ENCODE measurements at places on chromosomes 4 and X.

GRCh38 chrX:56813318-56813837 is 84.3 kb downstream of the NBDY start:
- DNase-seq = peak; percentile 62

GRCh38 chr4:108171339-108172230 is 2.9 kb upstream of the LEF1 start:
- peak; percentile 64 for DNase-seq

DNA sequence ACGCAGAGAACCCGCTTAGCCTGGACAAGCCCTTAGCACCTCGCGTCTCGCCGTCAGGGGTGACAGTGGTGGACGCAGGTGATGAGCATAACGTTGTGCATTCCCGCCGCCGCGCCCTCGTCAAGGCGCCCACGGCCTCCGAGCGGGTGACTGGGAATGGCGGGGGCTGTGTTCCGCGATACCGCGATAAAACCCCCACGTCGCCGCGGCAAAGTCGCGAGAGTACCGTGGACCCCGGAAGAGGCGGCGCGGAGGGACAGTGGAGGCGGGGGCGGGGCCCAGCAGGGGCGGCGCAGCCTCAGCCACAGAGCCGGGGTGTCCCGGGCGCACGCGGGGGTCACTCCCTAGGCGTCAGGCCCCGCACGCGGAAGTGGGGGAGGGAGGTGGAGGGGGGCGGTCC is 53.8 kb downstream of the ZFYVE28 start:
- peak; percentile 69 for DNase-seq

DNA sequence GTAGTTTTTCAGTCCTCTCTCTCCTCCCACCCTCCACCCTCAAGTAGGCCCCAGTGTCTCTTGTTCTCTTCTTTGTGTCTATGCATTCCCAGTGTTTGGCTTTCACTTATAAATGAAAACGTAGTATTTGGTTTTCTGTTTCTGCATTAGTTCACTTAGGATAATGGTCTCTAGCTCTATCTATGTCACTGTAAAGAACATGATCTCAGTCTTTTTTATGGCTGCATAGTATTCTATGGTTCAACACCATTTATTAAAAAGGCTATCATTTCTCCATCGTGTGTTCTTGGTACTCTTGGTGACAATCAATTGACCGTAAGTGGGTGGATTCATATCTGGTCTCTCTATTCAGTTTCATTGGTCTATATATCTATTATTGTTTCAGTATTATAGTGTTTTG is 18.7 kb upstream of the IL2 start:
- no peak for DNase-seq

DNA sequence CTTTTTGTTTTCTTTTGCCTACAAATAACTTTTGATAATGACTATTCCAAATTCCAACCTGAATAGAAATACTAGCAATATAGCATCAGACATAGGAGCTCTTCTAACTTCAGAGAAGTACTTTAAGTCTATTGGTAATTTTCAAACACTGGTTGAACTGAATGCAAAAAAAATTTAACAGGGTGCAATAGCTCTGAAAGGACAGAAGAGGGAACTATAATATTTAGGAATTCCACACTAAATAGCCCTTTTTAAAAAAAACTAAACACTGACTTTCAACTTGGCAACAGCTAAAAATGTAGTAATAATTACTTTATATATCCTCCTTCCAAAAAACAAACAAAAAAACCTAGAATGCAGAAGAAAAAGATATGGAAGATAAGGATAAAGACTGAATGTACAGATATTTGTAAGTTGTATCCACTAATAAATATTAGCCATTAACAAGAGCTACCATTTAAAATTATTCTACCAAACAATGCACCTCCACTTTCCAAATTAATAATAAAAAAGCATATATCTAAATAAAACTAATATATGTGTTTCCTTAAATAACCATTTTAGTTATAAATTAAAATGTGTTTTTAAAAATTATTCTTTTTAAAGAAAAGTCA is 81.4 kb downstream of the FBXW7 start:
- peak; percentile 22 for DNase-seq

GRCh38 chrX:20507901-20508620 is 241.4 kb upstream of the RPS6KA3 start:
- no peak for DNase-seq

- no peak for DNase-seq
Measured at GRCh38 chrX:45749375-45749774, 548.7 kb upstream of the DIPK2B start.

DNA sequence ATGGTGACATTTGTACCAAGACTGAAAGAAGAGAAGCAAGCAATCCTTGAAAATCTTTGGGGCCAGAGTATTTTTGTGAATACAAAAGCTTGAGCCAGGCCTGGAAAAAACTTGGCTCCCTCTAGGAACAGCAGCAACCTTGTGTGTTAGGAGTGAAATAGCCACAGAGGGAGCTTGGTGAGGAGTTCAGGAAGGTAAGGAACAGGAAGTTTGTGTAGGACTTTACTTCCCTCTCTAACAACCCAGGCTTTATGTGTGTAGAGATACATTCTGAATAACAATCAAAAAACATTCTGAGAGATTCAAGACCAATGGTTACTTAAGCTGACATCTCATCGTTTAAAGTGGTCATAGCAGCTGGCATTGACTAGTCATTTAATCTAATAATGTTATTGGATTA is 668.5 kb downstream of the PCDH18 start:
- DNase-seq = no peak

- DNase-seq = no peak
Measured at GRCh38 chr4:89166971-89167475, 55.7 kb downstream of the TIGD2 start.

DNA sequence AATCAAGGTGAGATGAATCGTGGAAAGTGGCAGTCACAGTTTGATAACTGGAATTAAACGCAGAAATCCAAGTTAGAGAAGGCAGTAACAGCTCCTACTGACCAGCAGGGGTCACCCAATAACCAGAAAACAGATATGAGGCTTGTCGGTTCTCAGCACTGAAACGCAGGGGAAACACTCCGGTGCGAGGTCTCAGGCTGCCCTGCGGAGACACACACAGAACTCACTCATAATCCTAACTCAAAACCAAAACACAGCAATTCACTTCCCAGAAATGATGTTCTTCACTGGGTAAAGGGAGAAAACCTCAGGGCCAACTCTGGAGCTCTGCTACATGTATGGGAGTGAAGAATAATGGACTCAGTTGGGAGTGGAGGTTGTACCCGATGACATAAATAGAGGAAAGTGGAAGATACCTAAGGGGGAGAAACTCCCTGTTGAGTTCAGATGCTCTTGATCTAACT is 384.4 kb downstream of the RAPGEF2 start:
- DNase-seq = peak; percentile 31

- DNase-seq = no peak
Measured at GRCh38 chr4:125168531-125168930, 146.2 kb upstream of the FAT4 start.

DNA sequence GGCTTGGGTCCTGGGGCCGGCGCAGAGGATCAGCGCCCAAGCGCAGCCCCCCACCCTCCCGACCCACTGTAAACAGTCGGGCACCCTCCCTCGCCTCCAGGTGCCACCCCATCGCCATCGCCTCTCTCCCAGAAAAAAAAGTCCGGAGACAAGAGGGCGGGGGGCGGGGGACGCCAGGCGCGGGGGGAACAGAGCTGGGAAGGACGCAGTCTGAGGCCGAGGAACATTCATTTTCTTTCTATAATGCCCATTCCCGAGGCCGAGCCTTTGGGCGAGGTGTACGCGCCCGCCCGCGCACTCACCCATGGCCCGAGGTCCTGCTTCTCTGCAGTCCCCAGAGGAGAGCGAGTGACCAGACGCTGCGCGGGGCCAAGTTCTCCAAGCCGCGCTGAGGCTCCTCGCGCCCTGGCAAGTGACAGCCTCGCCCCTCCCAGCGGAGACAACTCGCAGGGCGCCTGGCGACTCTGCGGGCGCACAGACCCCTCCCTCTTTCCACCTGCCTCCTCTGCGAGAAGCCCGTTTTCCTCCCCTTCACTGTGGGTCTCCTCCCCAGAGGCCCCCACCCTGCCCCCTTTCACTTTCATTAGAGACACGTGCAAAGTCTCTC is 63.5 kb upstream of the WDR17 start:
- no peak for DNase-seq

- DNase-seq = no peak
Measured at GRCh38 chr4:148434075-148434773, 8.0 kb downstream of the NR3C2 start.

- DNase-seq = no peak
Measured at GRCh38 chrX:107985033-107985432, 2.9 kb upstream of the TEX13B start.

DNA sequence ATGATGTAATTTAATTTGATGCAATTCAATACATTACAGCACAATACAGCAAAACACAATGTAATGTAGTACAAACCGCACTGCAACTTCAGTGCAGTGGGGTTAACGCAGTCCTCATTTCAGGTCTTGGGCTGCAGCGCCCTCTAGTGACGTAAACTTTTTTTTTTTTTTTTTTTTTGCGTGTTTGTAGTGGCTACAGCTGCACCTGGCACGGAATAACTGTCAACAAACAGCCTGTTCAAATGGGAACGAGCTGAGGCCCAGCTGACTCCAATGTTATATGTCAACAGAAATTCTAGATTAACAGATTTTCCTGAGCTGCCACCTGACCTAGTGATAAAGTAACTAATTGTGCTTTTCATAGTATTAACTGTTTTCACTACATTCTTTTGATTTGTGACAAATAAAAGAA is 33.5 kb upstream of the RASSF6 start:
- peak; percentile 18 for DNase-seq

DNA sequence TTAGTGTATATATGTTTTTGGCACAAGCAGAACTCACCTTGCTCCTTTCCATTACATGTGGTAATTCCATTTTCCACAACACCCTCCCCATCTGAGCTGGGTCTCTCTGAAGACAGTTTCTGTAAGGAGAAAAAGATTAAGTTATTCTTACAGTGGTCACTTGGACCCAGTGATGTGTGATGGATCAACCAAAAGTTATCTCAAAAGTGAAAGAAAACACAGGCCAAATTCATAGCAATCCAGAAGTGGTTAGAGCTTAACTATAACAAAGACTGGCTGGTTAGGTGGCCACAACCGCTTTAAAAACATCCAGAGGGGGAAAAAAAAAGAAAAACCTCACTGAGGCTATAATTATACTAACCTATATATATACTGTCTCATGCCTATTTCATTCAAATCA is 123.7 kb downstream of the AFAP1 start:
- no peak for DNase-seq

- no peak for DNase-seq
Measured at GRCh38 chrX:39974270-39974669, 123.5 kb downstream of the BCOR start.

- no peak for DNase-seq
Measured at GRCh38 chr4:169225058-169225751, 45.6 kb downstream of the SH3RF1 start.

DNA sequence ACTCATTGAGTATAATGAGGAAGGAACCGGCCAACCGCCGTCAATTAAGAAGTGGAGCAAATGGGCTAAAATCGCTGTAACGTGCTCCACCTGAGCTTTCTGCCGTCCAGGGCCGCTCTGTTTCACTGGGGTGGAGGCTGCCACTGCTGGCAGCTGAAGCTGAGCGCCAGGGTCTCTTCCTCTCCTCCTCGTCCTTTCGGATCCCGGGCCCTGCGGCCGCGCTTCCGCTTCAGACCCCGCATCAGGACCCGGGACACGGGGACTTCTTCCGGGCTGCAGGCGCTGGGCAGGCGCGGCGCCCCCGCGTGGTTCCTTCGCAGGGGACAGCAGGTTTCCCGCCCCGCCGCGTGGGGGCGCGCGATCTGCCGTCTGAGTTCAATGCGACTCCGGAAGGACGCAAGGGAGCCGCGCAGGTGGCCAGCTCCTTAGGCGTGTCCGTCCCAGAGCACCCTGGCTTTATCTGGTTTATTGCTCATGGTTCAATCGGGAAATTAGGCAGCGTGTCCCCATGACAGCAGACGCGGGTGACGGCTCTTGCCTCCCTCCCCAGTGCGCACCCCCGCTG is 519.8 kb downstream of the TRIML1 start:
- no peak for DNase-seq

GRCh38 chrX:103201041-103201440 is 13.9 kb upstream of the BEX4 start:
- no peak for DNase-seq

DNA sequence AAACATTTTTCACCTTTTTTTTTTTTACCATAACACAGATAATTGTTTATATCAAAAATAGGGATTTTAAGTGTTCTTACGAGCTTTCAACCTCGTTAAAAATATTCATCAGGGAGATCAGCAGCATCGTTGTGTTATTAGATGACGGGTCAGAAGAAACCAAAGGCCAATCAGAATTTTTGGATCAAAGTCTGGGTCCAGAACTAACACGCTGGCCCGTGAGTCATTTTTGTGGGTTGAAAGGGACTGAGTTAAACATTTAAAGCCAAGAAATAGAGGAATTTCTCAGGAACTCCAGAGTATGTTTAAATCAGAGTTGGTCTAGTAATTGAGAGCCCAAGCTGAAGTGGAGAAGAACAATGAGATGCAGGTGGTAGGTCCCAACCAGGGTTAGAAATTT is 170.8 kb downstream of the TLL1 start:
- DNase-seq = no peak

DNA sequence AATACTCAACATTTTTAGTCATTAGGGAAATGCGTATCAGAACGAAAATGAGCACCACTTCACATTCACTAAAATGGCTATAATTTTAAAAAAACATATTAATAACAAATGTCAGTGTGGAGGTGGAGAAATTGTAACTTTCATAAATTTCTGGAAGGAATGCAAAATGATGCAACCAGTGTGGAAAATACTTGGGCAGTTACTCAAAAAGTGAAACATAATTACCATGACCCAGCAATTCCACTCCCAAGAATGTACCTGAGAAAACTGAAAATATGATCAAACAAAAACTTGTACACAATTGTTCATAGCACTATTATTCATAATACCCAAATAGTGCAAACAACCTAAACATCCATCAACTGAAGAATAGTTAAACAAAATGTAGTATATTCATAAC is 76.1 kb upstream of the FAM241A start:
- DNase-seq = no peak

DNA sequence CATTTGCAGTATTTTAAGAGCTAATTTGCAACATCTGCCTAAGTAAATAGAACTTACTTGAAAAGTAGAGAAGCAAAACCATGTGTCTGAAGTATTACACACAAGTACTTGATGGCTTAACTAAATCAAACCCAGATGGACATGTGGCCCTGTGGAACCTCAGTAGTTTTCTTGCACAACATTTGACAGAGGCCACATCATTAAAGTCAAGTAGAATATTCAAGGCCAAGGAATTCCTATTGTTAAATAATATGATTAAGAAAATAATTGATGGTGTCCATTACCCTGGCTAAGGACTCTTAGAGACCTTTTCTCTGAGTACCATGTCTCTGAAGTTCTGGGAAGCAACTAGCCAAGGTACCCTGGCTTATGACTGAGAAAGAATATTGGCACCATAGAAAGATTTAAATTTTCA is 135.4 kb upstream of the OTUD4 start:
- DNase-seq = no peak

DNA sequence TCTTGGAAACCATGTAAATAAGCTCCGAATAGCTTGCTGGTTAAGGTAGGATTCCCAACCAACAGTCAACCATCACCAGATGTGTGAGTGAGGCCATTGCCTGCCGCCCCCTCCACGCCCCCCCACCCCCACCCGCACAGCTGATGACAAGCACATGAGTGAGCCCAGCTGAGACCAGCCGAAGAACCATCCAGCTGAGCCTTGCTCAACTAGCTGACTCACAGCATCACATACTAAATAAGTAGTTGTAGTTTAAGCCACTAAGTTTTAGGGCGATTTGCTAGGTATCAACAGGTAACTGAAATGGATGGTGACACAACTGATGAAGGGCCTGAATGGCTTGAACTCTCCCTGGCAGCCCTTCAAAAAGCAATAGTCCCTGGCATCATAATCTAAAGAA is 1.6 kb upstream of the CCDC149 start:
- no peak for DNase-seq
